ENCODE measurements at places on chromosomes 6 and 20.
A peak's percentile ranks its signal among the peaks of the same experiment; 100 is the strongest.

- no peak for DNase-seq
Observed at GRCh38 chr6:137706083-137706750, 160.8 kb upstream of the TNFAIP3 start.

DNA sequence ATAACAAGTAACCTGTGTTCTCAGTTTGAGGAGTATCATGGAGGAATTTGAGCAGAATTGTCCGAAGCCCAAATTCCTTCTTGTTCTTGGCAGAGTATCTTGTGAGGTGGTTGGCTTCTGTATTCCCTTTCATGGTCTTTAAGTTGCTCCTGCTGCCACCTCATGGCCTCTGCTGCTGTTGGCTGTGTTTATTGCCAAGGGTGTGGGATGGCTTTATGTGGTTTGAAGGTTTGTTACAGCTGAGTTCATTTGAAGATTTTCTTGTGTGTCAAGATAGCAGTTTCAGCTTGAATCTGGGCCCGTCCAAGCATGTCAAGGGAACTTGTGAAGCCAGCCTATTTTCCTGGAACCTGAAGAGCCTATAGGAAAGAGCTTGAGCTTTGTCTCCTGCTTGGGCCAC, 20.2 kb upstream of the TTK start:
- DNase-seq, result no peak

DNA sequence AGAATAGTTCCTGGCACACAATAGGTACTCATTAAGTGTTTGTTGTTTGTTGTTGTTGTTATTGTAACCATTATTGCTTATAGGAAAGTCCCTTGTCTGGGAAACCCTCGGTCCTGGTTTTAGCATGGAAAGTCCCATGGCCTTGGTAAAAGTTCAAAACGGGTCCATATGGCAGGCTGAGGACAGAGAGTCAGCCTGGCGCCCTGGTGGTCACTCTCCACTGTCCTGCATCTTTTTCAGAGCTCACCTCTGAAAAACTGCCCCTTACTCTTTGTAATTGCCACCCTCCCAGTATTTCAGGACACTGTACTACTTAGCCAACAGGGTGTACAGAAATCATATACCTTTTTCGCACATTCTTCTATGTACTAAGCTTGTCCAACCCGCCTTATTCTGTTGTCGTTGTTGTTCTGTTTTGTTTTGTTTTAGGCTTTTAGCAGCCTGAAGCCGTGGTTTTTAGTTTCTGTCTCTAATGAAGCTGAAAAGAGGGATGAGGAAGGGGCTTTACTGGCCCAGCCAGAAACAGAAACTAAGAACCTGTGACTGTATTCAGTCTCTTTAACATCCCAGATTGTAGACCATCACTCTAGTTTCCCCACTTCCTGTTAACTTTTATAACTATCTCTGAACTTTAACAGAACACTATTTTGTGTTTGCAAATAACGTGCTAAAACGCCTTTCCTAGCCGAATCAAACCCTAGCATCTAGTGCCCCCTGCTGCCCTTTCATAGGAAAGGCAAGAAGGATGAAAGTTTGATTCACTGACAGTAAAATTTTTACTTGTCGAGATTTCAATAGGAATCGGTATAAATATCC, 7.6 kb upstream of the TMEM14A start:
- DNase-seq, result peak; percentile 81

- no peak for DNase-seq
Observed at GRCh38 chr6:4320860-4321259, 185.5 kb upstream of the ECI2 start.

GRCh38 chr6:43999628-44000027, 127.6 kb downstream of the MRPL14 start:
- no peak for DNase-seq

DNA sequence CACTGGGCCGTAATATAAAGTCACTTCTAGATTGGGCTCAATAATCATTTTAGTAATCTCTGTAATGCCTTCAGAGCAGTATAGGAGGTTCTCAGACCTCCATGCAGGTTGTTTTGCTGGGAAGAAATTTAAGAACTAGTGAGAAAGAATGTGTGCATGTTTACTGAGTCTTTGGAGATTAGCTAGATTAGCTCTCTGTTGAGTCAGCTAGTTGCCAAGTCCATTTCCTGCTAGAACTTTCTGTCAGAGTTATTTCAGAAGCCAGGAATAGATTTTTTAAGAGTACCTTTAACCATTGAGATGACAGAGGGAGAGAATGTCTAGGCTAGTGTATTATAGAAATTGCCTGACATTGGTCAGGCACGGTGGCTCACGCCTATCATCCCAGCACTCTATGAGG, 33.3 kb downstream of the ORC3 start:
- DNase-seq, result no peak

GRCh38 chr6:411402-412145, 20.0 kb downstream of the IRF4 start:
- DNase-seq, result no peak

DNA sequence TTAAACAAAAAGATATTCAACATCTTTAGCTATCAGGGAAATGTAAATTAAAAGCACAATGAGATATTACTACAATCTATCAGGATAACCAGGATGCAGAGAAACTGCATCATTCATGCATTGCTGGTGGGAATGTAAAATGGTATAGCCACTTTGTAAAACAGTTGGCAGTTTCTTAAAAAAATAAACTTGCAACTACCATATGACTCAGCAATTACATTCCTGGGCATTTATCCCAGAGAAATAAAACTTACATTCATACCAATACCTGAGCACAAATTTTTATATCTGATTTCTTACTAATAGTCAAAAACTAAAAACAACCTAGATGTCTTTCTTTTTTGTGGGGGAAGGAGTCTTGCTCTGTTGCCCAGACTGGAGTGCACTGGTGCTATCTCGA, 190.3 kb upstream of the TAB2 start:
- no peak for DNase-seq

GRCh38 chr6:137025786-137026730, 18.7 kb downstream of the IL20RA start:
- no peak for DNase-seq

DNA sequence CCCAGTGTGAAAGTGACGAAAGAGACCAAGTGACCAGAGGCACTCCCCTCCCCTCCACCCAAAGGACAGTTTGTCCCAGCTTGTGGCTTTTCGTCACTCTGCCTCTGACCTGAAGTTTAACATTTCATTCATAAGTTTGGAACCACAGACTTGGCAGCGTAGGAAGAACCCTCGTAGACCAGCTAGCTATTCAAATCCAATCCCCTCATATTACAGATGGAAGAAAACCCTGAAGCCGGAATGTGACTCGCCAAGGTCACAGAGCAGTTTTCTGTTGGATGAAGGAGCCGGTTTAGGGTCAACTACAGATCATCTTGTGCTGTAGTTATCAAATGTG, 3.9 kb upstream of the SYS1 start:
- no peak for DNase-seq
